ENCODE measurements at places on chromosomes 2 and 18.

DNA sequence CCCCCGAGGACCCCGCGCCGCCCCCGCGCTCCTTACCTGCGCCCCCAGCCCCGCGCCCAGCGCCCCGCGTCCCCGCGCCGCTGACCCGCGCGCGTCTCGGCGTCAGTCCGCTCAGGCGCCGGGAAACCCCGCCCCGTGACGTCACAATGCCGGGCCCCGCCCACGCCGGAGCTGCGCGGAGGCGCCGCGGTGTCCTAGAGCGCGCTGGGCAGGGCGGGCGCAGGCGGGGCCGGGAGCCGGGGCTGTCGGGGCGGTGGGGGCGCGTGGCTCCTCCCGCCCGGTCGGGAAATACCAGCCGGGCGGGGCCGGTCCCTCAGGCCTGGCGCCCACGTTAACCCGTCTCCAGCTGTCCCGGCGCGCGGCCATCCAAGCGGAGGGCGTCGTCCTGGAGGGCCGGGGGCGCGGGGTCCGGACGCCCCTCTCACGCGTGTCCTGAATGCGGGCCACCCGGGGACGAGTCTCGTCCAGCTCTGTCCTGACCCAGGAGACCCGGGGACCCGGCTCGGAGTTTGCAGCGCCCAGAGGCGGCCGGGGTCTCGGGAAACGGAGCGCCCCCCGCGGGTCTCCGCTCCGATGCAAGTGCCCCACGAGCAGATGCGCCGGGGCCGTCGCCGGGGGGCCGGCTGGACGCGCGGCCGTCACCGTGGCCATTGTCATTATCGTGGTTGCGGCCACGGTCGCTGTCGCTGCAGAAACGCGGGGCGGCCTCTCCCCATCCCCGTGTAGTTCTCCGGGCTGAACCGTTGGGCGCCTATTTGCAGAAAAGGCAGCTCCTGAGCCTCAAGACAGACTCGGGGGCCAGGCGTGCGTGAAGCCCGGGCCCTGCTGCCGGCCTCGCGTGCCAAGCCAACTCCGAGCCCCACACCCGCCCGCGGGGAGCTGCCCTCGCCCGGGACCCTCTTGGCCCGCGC lies at the start of gene SLC66A2:
SLC66A2 (minus strand) TSS at position 109 of the 911 bp plus-strand sequence. CDS start 727 bp downstream, outside the sequence.
- DNase-seq: peak; percentile 47

DNA sequence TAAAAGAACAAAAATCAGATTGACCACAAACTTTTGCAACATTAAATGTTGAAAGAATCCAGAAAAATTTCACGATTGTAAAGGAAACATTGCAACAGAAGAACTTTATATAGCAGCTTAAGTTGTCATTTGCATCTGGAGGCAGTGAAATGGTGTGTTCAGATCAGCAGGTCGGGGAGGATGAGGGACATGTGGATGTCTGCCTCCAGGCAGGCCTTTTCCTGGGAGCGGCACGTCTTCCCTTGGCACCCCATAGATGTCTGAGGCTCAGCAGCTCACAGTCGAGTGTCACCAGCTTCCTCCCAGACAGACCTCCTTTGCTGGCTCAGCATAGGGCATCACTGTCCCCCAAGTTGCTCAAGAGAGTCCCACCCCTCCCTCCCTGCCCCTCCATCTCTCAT lies 44.3 kb upstream of the ASB1 start:
- no peak for DNase-seq

DNA sequence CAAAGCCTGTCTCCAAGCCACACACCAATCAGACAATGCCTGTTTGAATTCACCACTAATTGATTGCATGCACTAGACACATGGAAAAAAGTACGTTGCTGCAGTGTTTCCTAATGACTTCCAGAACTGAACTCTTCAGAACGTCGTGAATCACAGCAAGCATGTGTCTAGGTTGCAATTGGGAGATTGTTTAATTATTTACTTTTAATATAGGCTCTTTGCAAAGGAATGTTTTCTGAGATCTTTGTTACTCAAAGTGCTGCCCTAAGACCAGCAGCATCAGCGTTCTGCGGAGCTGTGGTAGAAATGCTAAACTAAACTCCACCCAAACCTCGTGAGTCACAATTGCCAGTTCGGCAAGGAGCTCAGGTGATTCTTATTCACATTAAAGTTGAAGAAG lies 52.7 kb upstream of the CCDC68 start:
- no peak for DNase-seq

DNA sequence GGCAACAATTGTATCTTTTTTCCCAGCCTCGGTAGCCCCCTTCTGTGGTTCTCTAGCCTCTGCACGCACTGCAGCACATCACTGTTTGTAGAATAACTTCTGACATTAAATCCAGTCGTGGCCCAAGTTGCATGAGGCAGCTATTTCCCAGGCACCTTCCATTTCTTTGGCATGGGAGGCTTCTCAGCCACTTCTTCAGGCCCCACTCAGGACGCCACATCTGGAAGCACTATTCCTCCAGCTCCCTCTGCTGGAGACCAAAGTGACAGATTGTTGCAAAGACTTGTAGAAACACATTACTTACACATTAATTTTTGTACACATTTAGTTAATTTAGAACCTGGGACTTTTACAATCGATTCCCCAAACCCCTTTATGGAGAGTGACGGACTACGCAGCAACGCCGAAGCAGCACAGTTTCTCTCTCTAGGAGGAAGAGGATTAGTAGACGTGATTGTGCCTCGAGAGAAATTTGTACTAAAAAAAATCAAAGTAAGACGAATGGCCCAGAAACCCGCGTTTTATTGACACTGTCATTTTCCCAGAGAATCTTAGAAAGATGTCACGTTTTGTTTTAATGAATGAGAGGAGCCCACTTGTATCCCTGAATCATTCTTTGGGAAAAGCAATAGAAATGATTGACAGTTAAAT lies 57.8 kb upstream of the RGPD5 start:
- no peak for DNase-seq
